Fibroblast of mammary gland (primary cell): ENCODE measurements at places on chromosomes 11 and 22.

GRCh38 chr11:3214420-3214699 lies 4.3 kb downstream of the MRGPRG start:
- no peak for DNase-seq

- no peak for DNase-seq
These were observed 9.5 kb upstream of the ADA2 start for GRCh38 chr22:17228725-17229126.

GRCh38 chr11:45238724-45239123 lies 47.4 kb downstream of the SYT13 start:
- DNase-seq, result peak; percentile 69

GRCh38 chr22:46364341-46365165 lies 29.0 kb downstream of the TRMU start:
- DNase-seq, result no peak

GRCh38 chr11:24866743-24867142 lies 369.9 kb downstream of the LUZP2 start:
- no peak for DNase-seq

GRCh38 chr11:47248304-47248663 lies 330 bp downstream of the ACP2 start:
- DNase-seq, result peak; percentile 61

- peak; percentile 78 for DNase-seq
These were observed 9.1 kb upstream of the CLCF1 start for GRCh38 chr11:67382276-67383136.

- DNase-seq, result no peak
These were observed 123.4 kb upstream of the SEZ6L start for GRCh38 chr22:26045860-26046259.

DNA sequence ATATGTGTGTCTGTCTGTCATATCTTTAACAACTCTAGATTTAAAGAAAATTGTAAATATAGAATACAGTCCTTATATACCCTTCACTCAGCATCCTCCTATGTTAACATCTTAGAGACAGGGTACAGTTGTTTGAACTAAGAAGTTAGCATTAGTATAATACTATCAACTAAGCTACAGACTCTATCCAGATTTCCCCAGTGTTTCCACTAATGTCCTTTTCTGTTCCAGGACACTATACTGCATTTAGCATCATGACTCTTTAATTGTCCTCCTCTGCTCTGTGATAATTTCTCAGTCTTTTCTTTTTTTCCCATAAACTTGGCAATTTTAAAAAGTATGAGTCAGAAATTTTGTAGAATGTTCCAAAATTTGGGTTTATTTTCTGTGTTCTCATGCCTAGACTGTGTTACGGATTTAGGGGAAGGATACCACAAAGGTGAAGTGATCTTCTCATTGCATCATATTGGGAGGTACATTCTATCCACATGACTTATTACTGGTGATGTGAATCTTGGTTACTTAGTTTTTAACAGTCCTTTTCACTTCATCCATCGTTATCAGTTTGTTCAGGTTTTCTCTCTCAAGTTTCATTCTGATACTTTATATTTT lies 168.4 kb downstream of the SBF2 start:
- peak; percentile 86 for DNase-seq

DNA sequence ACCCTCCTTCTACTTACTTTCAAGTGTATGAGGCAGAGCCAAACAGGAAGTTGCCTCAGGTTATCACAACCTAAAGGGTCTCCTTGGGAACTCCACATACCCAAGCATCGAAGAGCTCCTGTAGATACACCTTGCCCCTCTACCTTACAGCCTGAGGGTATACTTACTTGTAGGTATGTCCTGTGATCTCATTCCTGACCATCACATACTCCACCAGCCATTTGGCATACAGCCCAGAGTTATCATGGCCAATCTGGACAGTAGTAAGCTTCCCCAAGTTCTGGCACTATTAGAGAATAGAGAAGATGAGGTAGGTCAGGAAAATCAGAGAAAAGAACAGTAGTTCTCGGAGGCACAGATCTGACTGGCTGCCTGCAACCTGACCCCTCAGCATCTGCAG lies 53.4 kb upstream of the SCUBE2 start:
- no peak for DNase-seq

DNA sequence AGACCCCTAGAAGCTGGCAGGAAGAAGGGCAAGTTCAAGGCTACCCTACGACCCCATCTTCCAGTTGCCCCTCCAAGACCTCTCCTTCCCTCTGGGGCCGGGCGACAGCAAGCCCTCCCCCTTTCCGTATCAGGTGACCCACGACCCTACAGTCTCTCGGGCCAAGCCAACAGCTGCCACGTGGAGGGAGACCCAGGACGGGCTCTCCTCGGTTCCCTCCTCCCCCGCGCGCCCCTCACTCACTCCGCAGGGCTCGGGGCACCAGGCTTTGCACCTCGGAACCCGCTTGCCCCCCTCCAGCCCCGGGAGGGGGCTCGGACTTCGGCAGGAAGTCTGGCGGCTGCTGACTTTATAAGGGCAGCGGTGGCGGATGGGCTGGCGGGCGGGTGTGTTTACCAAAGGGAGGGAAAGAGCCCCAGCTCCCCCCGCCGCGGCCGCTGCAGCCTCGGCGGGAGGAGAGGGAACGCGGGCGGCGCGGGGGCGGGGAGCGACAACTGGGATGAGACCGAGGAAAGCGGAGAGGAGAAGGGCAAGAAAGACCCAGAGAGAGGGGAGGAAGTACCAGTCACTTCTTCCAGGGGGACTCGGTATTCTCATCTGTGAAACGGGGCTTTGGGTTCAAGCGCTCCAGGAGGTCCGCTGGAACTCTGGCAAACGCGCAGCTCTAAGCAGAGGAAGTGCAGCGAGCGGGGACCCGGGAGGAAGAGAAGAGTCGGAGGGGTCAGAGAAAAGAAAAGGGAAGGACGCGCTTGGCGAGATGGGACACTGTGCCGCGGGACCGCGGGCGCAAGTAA lies 767 bp downstream of the SLC43A1 start:
- peak; percentile 27 for DNase-seq

DNA sequence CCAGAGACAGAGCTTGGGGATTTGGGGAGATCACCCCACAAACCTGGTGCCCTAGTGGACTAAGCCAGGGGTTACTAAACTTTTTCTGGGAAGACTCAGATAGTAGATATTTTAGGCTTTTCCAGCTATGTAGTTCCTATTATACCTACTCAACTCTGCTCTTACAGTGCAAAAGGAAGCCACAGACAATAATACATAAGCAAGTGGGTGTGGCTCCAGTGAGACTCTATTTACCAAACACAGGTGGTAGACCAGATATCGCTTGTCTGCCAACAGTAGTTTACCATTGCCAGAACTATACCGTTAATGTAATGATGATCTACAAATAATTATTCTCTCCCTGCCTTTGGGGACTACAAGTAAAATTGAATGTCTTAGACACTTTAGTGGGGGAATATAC lies 6.9 kb downstream of the LDHC start:
- no peak for DNase-seq

- DNase-seq, result peak; percentile 54
These were observed 25.4 kb downstream of the NEAT1 start for GRCh38 chr11:65448074-65448417.

GRCh38 chr11:121636800-121637176 lies 184.0 kb upstream of the SORL1-AS1 start:
- DNase-seq, result no peak

DNA sequence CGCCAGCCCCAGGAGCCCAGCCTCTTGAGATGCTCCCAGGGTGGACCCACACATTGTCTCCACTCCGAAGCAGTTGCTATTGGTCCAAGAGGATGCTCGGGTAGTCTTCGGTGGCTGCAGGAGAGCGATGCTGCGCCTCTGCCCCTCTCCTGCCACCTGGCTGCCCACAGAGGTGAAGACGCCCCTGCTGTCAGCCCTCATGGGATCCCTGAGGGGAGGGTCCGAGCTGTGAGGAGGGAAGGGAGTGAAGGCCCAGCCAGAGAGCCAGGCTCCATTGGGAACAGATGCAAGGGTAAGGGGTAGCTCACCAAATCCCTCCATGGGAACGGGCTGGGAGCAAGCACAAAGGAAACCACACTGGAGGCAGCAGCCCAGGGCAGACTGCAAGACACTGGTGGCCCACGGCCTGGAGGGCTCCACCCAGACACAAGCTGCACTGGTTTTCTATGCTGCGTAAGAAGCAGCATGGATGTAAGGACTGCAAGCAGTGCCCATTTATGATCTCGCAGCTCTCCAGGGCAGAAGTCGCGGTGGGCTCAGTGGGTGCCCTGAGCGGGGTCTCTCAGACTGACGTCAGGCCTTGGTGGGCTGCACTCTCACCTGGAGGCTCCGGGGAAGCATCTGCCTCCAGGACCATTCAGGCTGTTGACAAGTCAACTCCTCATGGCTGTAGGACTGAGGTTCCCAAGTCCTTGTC lies 15.7 kb downstream of the TSPAN32 start:
- DNase-seq, result no peak

DNA sequence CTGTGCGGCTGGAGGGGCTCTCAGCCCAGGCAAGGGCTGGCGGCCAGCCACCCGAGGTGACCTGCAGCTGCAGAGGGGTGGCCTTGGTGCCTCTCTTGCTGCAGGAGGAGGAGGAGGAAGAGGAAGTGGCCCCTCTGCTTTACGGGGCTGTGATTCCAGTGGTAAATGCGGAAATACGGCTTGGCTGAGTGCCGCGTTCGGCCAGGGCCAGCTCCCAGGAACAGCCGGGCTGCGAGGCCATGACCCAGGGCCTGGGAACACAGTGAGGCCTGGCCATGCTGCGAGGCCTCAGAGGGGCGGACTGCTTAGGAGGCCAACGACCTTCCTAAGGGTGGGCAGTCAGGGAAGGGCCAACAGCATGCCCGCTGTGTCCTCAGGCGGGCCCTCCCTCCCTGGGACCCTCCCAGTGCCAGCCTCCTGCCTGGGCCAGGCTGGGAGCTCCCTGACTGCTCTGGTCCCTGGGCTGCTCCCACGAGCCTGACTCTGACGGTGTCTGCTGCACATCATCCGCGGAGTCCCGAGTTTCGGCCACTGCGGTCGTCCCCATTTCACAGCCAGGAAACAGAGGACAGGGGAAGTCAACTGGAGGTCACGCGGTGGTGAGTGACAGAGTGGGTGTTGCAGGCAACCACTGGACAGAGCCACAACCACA lies 20.8 kb upstream of the PPARA start:
- DNase-seq, result no peak

- DNase-seq, result no peak
These were observed 3.2 kb downstream of the EHF start for GRCh38 chr11:34624069-34624468.

- DNase-seq, result no peak
These were observed 206.8 kb upstream of the NTM start for GRCh38 chr11:131163613-131164012.

GRCh38 chr11:26983645-26984044 lies 10.3 kb upstream of the FIBIN start:
- no peak for DNase-seq

DNA sequence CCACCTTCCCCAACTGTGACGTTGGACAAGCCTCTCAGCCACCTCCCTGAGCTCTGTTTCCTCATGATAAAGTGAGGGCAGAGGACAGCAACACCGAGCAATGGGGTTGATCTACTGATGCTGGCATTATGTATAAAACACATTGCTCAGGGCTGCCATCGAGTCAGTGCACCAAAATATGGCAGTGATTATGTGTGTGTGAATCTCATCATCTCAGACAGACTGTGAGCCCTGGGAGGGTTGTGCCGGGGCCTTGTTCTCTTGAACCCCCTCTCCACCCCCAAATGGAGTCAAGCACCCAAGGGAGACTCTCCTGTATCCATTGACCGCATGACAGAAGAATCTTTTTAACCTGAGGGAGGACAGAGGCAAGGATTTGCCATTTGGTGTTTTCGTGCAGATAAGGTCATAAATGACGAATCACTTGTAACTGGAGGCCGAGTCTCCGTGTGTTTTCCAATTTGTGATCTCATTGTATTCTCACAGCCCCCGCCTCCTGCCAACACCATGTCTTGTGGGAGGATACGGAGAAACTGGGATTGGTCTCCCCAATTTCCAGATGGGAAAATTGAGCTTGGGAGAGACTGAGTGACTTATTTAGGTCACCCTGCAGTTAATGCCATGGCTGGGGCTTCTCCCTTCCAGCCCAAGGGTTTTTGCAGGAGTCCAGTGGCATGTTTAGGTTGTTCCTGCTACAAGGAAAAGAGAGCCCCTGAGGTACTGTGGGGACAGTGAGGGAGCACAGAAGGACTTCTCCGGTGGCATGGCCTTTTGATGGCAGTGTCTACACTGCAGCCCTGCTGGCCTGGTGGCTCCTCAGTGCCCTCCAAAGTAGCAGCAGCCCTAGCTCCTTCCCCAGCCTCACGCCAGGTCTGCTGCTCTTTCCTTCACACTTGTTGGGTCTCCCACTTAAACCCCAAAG lies 52.4 kb downstream of the CHRDL2 start:
- DNase-seq, result peak; percentile 84
